Right renal pelvis (tissue), 4 donors: ENCODE measurements at places on chromosomes 4 and X. TPM values are rescaled to one million over a fixed set of nuclear protein-coding genes. Genes with fewer than 3 reads are reported as not detected.

DNA sequence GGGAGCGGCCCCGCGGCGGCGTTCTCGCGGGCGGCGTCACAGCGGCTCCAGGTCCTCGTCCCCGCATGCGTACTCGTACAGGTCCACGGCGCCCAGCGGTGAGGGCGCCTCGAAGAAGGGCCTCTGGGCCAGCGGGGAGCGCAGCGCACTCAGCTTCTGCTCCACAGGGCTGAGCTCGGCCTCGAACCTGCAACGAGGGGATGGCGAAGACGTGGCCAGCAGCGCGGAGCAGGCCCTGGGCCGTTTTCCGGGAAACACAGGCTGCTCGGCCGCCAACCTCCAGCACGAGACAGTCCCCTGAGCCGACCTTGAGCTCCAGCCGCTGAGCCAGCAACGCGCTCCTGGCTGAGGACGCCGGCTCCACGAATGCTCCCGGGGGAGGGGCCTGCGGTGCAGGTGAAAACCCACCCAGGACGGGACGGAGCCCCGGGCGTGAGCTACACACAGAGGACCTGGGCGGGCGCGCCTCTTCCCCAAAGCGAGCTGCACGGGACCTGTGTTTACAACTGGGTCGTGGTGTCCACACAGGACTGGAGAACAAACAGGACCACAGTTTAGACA, 15.8 kb upstream of the GTPBP6 start:
- DNase-seq: no peak

- no peak for DNase-seq
Observed at GRCh38 chr4:186161138-186161537, 30.2 kb upstream of the CYP4V2 start.

Gene AFF2
- polyA plus RNA-seq: 4.7 TPM

Gene ATP5ME
- 285 TPM for polyA plus RNA-seq

DNA sequence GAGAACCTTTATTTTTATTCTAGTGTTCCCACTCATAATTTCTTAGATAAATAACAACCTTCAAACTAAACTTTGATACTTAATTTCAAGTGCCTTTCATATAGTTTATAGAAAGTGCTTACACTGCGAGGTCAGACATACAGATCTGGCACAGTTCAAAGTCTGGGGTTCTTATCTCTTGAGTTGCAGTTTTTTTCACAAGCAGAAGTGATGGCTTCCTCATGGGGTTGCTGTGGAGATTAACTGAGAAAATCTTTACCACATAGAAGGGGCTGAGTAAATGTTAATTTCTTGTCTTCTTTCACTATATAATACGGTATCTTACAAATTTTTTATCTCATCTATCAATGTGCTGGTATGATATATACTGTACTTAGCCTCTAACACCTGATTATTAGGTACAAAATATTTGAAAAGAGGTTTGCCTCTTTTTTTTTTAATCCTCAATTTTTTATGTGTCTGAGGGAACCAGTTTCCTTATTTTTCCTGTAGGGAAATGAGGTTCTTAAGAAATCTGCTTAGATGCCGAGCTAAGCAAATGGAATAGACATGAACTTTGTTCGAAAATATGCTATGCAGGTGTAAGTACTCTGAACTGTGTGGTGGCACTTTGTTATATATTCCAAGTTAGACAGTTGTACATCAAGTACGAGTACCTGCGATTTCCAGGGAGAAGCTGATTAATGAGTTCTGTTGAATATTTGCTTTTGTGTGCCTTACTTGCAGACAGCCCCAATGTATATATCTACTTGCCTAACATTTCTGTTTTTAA, 3.3 kb downstream of the ING2 start:
- no peak for DNase-seq

GRCh38 chrX:39894683-39895082, 203.1 kb downstream of the BCOR start:
- no peak for DNase-seq

Gene GPR78
- polyA plus RNA-seq: 0.81 TPM

GRCh38 chrX:71619193-71619592, 882 bp upstream of the CXCR3 start:
- no peak for DNase-seq

DNA sequence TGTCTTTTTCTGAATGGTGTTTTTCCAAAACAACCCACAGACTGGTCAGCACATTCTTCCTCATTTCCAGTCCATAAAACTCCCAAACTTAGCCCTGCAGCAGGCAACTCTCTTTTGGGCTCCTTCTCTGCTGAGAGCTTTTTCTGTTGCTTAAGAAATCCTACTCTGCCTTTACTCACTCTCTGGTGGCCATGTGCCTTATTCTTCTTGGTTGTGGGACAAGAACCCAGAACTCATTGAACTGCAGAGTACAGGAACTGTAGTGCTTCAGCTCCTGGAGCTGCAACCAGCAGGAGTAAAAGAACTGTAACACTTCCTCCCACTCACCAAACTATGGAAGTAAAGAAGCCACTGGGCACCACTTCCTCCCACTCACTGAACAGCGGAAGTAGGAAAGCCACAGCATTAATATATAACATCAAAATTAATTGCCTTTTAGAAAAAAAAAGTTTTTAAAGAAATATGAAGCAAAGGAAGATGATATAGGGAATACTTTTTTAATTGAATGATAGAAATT, 864.1 kb upstream of the PCDH10 start:
- DNase-seq: no peak

Gene DCAF12L2
- 3.1 TPM for polyA plus RNA-seq

Gene TMLHE
- polyA plus RNA-seq: 25.4 TPM

GRCh38 chr4:56123051-56123450, 174.3 kb downstream of the CEP135 start:
- DNase-seq: no peak

- DNase-seq: no peak
Observed at GRCh38 chr4:96352051-96352517, 512.2 kb downstream of the PDHA2 start.

GRCh38 chrX:72054779-72055489, 76.8 kb downstream of the RTL5 start:
- no peak for DNase-seq

GRCh38 chr4:172134521-172134920, 321.3 kb downstream of the GALNTL6 start:
- DNase-seq: no peak

DNA sequence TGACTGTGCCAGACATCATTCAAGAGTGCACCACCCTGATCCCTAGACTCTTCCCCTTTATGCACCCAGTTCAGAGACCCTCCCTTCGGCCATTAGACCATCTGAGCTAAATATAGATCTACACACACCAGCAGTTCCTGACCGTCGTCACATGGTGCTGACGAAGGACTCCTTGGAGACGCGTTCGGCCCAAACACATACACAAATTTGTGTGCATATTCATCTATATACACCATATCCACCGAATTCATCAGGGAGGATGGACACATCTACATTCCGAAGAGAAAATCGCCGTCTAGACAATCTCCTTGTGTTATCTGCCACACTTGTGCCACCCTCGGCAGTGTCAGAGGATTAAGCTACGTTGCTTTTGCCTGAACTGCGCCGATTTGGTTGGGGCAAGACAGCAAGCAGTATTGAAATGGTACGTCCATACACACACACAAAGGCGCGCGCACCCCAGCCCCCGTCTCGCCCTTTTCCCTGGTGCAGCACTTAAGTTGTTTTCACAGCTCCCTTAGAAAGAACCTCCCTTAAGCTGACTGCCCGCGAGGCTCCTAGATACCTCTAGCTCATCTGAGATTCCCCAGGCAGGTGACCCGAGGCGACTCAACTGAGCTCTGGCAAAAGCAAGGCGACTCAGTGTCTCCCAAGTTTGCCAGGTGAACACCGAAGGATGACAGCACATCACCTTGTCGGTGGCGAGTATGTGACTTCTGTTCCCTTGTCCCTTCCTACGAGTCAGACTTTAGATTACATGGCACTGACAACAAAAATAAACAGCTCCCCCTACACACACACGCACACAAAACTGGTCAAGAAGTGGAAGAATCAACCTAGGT, 1.0 kb downstream of the RASGEF1B start:
- no peak for DNase-seq

Gene FAM9B
- 0.17 TPM for polyA plus RNA-seq

Gene VCX
- polyA plus RNA-seq: 0.14 TPM

Gene FAM47E
- polyA plus RNA-seq: 9.0 TPM

Gene XK
- polyA plus RNA-seq: 1.6 TPM

Gene CWH43
- polyA plus RNA-seq: 7.6 TPM

GRCh38 chr4:152281211-152281610, 254.7 kb downstream of the FBXW7 start:
- no peak for DNase-seq

- DNase-seq: no peak
Observed at GRCh38 chr4:80161413-80162058, 35.8 kb upstream of the PRDM8 start.

Gene HSFX3
- polyA plus RNA-seq: not detected

- no peak for DNase-seq
Observed at GRCh38 chr4:11098461-11098860, 330.2 kb downstream of the HS3ST1 start.

DNA sequence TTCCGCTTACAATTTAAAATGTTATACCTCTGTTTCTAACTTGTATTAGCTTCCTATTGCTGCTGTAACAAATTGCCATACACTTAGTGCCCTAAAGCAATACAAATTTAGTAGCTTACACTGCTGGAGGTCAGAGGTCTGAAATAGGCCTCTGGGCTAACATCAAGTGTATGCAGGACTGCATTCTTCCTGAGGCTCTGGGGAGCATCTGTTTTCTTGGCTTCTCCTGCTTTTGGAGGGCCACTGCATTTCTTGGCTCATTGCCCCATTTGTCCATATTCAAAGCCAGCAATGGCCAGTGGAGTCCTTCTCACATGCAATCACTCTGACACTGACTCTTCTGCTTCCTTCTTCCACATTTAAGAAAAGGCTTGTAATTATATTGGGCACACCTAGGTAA, 639.8 kb upstream of the INTU start:
- no peak for DNase-seq

DNA sequence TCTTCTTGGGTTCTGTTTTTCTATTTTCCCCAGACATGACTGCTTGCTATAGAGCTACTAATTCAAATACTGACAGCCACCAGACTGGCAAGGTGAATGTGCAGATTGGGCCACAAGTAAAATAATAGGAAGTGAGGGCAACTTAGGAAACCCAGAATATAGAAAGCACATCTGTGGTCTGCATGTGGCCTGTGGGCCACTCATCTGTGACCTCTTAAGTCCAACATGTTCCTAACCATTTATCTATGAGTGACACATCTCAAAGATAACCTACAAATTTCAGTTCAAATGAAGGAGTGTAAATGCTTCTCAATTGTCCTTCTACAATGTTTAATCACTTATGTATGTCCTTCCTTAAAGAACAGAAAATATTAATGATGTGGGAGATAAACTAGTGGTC, 128.9 kb downstream of the REELD1 start:
- DNase-seq: no peak

Gene NUDT10
- polyA plus RNA-seq: 11.2 TPM

Gene ETDA
- polyA plus RNA-seq: 0.38 TPM

- no peak for DNase-seq
Observed at GRCh38 chr4:18203966-18204365, 182.4 kb upstream of the LCORL start.

Gene HTN1
- not detected for polyA plus RNA-seq

Gene NALF2
- polyA plus RNA-seq: 0.76 TPM

DNA sequence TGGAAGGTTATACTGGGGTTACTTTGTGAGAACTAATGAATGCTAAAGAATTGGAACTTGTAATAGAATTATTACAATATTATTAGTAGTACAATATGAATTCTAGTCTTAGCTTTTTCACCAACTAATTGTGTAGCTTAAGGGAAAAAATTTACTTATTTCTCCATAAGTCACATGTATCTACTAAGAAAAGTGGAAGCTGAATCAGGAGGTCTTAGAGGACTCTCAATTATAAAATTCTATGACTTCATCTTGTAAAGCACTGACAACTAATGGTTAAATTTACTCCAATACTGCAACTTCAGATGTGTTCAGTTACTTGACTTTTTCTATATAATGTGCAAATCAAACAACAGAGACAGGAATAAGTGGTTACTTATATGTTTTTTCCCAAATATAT, 899 bp upstream of the TMPRSS11D start:
- no peak for DNase-seq

Gene JADE3
- polyA plus RNA-seq: 28.6 TPM

GRCh38 chr4:182137343-182137742, 105.9 kb upstream of the TENM3 start:
- no peak for DNase-seq

DNA sequence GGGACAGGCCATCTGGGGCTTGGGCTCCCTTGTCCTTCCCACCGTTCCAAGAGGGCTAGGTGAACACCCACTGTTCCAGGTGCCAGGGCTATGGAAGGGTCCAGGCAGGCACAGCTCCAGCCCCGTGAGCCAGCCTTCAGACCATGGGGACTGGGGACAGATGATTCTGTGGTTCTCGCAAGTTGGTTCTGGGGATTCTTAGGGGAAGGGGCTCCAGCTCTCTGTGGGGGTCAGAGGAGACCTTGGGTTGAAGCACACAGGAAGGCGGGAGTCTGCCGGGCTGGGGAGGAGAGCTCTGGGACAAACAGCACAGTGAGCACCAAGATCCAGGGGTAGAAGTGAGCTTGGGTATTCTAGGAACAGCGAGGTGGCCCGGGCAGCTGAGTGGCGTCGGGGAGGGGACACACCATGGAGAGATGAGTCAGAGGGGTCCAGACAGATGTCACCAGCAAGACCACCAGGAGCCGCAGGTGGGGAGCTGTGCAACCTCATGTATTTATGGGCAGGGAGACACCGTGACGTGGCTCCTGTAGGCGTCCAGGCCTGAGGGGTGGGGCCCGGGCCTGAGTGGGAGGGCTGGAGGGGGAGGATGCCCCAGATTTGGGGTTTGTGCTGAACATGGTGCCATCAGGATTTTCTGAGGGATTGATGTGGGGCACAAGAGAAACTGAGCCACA, 48.8 kb upstream of the HMX1 start:
- DNase-seq: no peak

- DNase-seq: no peak
Observed at GRCh38 chr4:119087656-119088055, 48.0 kb upstream of the MYOZ2 start.

- DNase-seq: no peak
Observed at GRCh38 chrX:9681422-9681821, 84.2 kb downstream of the GPR143 start.

DNA sequence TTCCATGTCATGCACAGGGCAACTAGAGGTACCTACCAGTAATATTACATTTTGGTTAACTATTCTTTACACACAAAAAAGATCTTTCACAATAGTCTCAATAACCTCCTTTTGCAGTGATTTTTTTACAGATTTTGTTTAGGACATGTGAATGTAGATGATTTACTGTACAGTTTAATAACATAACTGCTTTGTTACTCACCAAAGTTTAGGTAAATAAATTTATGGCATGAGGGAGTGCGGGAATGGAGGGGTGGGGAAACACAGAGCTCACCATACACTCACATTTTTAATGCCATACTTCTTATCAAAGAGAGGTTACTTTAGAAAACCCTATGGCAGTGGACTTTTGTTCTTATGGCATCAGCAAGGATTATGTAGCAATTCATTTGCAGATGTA, 93.1 kb upstream of the TEX13A start:
- no peak for DNase-seq

DNA sequence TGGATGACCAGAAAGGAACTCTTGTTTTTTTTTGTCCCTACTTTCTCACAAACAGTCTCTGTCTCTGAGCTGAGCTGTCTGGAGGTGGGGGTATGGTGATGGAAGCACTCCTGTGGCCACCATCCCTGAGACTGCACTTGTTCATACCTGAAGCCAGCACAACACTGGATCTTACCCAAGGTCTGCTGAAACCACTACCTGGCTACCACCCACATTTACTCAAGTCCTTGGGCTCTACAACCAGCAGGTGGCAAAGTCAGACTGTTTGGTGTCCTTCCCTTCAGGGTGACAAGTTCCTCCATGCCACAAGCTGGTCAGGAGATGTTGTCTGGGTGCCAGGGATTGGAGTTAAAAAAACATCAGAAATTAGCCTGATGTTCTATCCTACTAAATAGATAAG, 89.7 kb downstream of the NEXMIF start:
- DNase-seq: no peak

GRCh38 chr4:89899854-89900253, 5.2 kb downstream of the MMRN1 start:
- no peak for DNase-seq
